ENCODE measurements at places on chromosomes 2 and 18. TPM values are rescaled to one million over a fixed set of nuclear protein-coding genes. Genes with fewer than 3 reads are reported as not detected.
A peak's percentile ranks its signal among the peaks of the same experiment; 100 is the strongest.

DNA sequence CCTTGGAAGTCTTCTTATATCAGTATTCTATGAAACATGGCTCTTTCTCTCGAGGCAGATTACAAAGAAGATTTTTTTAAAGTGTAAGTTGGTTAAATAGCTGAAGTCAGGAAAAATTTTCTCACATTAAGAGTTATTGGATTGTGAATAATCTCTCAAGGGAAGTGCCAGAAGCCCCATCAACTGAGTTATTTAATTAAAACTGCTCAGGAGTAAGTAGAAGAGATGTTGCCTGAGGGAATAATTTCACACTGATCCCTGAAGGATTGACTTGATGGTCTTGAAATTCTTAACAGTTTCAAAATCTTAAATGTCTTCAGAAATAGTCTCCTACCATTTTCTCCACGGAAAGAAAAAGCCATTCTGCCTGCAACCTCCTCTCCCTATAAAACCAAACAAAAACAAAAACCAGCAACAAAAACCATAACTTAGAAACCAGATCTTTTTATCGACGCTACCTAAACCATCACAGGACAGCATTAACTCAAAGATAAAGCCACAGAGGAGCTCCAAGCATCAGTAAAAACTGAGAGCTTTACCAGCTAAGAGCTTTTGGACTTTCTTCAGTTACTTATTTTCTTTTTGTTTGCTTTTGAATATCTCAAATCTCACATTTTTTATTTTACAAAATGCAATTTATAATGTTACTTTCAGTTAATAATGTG lies 12.9 kb downstream of the CD226 start:
- no peak for DNase-seq
- no peak overlapping the region for H3K27ac ChIP-seq
- no peaks in the 10 kb centered on the region for H3K27me3 ChIP-seq
- no peaks in the 10 kb centered on the region for H3K4me1 ChIP-seq
- no peaks in the 10 kb centered on the region for H3K36me3 ChIP-seq
- H3K4me3 ChIP-seq = no peak overlapping the region

DNA sequence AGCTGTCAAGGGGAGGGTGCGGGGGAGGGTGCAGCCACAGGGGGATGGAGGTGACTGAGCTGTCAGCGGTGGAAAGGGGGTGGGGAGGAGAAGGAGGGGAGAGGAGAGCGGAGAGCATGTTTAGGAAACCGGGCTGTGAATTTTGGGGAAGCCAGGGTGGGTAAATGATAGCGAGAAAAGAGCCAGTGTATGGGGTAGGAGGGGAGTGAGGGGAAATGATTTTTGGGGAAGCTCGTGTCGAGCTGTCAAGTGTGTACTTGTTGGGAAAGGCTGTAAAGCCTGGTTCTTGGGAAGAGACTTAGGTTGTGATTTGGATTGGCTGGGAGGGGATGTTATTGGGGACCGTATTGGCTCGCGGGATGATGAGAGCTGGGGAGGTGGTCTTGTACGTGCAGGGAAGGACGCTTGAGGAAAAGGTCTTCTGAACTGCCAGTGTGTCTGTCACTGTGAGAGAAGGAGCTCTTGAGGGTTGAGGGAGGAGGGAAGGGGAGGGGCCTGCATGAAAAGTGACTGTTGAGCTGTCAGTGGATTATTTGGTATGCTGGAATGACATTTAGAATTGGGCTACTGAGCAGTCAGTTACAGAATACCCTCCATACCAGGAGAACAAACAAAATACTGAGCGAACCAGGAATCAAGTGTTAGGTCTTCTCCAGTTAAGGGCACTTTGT lies 1.0 kb downstream of the UBR3 start:
- no peaks in the 10 kb centered on the region for H3K36me3 ChIP-seq
- peaks cover 4% of the 10 kb centered on the region for H3K4me1 ChIP-seq
- H3K27ac ChIP-seq = peak overlapping the region; percentile 97
- DNase-seq = peak; percentile 56
- no peaks in the 10 kb centered on the region for H3K27me3 ChIP-seq

Gene CSRNP3
- total RNA-seq = 2.5 TPM

Gene NT5DC4
- total RNA-seq = 0.09 TPM

Gene ATP8B1
- total RNA-seq = 26.6 TPM
